ENCODE measurements at places on chromosomes 11 and 22.
A peak's percentile ranks its signal among the peaks of the same experiment; 100 is the strongest.

GRCh38 chr11:132256528-132257279, 886.3 kb downstream of the NTM start:
- DNase-seq = no peak

DNA sequence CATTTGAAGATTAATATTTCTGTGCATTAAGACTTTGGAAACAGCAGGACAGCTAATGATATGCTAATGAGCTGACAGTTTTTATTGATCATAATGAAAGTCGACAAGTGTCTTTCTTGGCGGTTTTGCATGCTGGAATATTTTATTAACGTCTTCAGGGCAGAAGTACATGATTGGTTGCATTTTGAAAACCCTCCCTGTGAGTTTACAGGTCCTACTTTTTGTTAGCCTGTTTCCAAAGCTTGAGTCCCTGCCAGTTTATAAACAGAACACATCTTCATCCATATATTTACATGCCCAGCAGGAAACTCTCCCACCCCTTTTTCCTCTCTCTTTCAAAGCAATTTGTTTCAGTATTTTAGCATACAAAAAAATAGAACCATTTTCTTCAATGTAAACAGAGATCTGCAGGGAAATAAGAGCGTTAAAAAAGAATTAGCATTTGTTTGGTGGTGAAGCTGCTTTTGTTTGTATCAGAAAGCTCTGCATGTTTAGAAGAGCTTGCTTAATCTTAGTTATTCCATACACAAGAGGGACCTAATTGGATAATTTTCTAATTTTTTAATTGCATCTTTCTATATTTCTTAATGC, 243.6 kb downstream of the NELL1 start:
- DNase-seq = no peak

GRCh38 chr11:132158696-132159095, 788.3 kb downstream of the NTM start:
- DNase-seq = peak; percentile 89

DNA sequence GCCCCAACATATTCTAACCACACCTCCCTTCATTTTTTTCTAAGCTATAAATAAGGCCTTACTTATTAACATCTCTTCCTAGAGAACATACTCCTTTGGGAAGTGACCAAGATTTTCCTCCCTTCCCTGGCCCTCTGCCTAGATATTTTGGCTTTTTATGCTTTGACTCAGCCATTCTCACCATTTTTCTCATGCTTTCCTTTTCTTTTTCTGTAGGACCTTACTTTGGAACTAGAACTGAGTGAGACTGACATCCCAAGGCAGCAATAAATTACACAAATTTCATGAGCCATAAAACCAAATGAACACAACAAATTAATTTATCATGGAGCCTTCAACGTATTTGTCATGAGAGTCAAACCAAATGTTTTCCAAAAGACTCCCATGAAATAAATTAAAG, 142.7 kb upstream of the CTSC start:
- no peak for DNase-seq

- no peak for DNase-seq
These were observed 31.3 kb upstream of the LRRC55 start for GRCh38 chr11:57150454-57150917.

- DNase-seq = no peak
These were observed 28.8 kb downstream of the TOM1 start for GRCh38 chr22:35328472-35328885.

GRCh38 chr11:64347193-64347867, 7.3 kb downstream of the CCDC88B start:
- no peak for DNase-seq

GRCh38 chr22:35560366-35560765, 19.7 kb downstream of the RASD2 start:
- DNase-seq = peak; percentile 77

DNA sequence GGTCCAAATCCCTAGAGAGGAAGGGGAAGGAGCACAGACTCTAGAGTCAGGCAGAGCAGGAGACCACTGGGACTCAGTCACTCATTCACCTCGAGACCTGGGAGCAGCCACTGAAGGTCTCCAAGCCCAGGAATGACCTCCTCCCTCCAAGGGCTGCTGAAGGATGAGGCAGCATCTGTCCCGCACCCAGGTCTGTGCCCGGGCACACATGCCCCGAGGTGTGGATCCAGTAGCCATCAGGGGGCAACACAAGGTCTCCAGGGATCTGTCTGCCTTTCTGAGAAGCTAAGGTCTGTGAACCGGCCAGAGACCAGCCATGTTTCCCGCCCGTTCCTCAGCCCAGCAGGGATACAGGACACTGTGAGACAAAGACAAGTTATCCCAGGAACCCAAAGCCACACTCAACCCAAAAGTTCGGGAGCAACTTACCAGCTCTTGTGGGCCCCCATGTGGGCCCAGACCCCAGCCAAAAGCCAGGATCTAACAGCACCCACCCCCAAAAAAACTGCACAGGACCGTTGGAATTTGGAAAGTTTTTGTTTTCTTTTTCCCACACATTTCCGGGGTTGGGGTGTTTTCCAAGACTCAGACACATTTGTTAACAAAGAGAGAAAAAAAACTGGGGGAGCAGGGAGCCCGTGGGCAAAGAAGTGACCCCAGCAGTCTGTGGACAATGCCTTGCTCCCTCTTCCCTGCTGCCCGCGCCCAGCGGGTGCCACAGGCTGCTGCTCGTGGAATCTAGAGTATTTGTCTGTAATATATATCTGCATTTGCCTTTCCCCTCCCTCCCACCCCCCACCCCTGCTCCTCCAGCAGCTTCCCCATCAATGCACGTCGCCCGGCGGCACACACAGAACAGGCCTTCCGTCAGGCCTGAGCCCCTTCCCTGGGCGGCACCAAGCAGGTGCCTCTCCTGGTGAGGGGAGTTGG, 14.9 kb downstream of the SLC22A12 start:
- peak; percentile 92 for DNase-seq

GRCh38 chr11:119491753-119492510, 69.0 kb upstream of the THY1 start:
- peak; percentile 87 for DNase-seq

- DNase-seq = peak; percentile 27
These were observed 504 bp upstream of the ZNF215 start for GRCh38 chr11:6925636-6926207.

- no peak for DNase-seq
These were observed 8.2 kb upstream of the OR9I1 start for GRCh38 chr11:58133309-58134076.

DNA sequence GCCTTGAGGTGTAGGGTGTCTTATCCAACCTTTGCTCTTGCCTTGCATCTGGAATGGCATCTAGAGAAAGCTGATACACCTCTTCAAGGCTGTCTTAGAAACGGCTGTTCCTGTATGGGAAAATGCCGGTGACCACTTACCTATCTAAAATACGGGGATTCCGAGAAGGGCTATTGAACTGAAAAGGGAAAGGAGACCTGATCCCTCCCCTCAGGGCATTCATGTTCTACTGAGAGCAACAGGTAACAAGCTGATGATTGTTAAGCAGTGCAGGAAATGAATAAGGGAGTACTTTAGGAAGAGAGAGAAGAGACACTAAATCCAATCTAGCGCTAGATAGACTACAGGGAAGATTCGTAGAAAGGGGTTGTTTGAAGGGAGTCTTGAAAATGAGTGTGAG, 1388.1 kb downstream of the FAM181B start:
- no peak for DNase-seq

- DNase-seq = no peak
These were observed 893.9 kb downstream of the OPCML start for GRCh38 chr11:132638423-132638822.

- DNase-seq = peak; percentile 97
These were observed 19.3 kb downstream of the MTFP1 start for GRCh38 chr22:30444632-30445437.

- DNase-seq = peak; percentile 31
These were observed 35.4 kb upstream of the SERPIND1 start for GRCh38 chr22:20738394-20739089.

DNA sequence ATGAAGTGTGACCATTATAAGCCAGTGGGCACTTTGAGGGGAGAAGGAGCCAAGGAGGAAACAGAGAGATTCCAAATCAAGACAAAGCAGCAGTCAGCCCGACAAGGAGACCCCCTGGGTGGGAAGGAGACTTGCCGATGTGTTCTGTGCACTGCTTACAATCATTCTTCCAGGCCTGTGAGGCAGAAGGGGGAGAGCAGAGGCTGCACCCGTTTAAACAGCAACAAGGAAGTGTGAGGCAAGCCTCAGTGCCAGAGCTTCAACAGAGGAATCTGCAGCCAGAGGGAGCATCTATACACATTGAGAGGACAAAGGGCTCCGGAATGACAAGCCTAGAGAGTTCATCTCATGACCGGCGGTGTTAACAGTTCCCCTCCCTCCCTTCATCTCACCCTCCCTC, 121.1 kb downstream of the NXPE2 start:
- no peak for DNase-seq

DNA sequence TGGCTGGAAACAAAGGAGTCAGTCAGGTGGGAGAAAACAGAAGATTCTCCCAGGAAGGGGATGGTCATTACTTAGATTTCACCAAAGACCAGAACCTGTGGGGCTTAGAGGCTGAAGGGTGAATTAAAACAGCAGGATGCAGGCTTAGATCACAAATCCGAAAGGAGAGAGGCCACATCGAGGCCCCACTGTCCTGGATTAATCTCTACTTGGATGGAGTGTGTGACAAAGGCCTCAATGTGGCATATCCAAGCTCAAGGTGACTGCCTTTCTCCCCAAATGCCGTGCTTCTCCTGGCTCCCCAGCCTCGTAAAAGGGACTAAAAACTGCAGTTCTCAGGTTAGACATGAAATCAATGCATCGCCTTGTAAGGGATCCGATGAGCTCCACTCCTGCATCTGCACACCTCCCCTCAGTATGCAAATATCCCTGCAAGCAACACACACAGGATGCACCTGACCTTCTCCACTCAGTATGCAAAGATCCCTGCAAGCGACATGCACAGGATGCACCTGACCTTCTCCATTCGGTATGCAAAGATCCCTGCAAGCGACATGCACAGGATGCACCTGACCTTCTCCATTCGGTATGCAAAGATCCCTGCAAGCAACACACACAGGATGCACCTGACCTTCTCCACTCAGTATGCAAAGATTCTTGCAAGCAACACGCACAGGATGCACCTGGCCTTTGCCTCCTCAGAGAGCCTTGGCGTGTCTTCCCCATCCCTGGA, 447.4 kb downstream of the BRD1 start:
- no peak for DNase-seq

DNA sequence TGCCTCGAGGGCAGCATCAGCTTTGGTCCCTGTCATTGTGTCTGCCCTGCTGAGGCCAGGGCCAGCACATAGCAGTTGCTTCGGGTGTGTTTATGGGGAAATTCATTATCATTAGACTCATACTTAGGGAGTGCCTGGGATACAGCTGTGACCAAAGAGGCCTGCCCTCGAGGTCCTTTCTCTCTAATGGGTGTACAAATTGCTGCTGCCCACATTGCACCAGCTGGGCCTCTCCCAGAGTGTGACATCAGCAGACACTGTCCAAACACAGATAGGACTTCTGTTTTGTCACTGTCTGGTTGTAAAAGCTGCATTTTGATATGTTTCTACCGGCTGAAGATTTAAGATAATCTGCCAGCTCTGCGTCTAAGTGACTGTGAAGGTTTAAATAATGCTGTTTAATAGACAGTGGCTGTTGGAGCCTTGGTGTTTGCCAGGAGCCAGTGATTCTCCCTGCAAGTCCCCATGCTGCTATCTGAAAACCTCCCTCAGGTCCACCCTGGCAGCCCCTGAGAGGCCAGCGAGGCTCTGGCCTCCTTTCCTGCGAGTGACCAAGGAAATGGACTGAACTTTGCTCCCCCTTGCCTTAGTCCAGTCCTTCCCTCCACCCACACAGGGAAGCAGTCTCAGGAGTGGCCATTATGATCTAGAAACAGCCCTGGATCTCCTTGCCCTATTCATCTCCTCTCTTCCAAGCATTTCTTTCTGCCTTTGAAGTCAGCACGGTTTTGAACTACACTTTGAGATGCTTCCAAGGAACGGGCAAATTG, 505.2 kb downstream of the TBC1D22A start:
- DNase-seq = no peak

DNA sequence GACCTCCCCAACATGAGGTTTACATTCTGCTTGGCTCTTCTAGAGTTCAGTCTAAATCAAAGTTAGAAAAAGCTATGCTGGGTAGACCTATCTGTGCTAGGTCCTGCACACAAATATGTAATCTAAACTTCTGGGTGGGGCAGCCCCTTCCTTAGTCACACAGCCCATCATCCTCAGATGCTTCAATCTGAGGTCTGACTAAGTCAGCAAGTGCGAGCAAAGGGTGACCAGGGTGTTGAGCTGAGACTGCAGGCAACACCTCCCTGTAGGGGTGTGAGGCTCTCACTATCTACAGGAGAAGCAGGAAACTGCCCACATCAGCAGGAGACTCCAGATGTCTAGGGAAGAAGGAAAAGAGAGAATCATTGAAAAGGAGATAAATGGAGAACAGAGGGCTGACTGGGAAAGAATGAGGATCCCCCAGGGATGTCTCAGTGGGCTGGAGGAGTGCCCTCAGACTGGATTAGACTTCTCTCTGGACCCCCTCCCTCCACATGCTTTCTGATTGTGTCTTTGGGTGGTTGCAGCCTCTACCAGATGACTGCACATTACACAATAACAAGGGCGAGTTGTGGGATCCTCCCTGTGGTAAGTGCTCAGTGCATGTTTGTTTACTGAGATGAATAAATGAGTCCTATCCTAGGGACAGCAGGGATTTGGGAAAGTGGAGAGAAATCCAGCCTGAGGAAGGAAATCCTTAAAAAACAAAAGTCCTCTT, 266.2 kb upstream of the PLET1 start:
- DNase-seq = no peak

DNA sequence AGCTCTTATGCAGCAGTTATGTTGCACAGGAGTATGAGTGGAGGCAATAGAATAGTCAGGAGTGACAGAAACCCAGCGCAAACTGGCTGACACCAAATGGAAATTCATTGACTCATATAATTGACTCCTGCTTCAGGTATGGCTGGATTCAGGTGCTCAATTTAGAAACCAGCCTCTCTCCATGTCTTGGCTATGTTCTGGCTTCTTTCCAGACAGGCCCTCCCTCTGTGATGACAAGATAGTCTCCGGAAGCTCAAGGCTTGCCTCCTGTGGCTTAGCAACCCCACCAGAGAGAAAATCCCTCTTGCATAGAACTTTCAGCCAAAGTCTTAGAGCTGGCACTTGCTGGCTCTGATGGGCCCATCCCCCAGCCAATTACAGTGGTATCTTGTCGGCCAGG, 28.1 kb upstream of the MN1 start:
- no peak for DNase-seq

- DNase-seq = no peak
These were observed 53.9 kb upstream of the TSKU start for GRCh38 chr11:76729214-76729613.

DNA sequence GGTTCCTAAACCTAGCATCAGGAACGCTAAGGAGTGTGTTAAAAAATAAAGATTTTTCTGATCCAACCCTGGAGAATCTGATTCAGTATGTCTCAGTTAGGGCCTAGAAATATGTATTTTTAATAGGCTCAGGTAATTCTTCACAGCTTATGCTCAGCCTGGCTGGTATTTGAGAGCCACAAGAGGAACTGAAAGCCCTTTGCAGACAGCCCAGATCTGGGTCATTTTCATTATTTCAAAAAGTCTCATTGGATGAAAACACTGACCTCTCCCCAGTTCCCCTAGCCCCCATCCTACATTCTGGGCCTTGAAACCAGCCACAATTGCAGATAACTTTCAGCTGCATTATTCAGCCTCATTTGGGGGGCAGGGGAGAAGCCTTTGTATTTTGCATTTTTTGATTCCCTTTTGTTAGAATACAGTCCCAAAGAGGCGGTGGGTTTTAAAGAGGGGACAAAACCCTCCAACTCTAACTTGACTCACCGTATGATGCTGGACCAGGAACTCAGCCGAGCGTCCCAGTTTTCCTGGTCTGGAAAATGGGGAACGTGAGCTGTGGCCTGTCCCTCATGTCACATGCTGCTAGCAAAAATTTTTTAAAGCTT, 66.0 kb upstream of the LARGE1 start:
- peak; percentile 80 for DNase-seq

- no peak for DNase-seq
These were observed 1044.7 kb downstream of the BRD1 start for GRCh38 chr22:48782811-48783511.
